ENCODE measurements at places on chromosomes 11 and 22. TPM values are rescaled to one million over a fixed set of nuclear protein-coding genes. Genes with fewer than 3 reads are reported as not detected.

OR5AS1 gene
- not detected for total RNA-seq

- no peak for DNase-seq
- H3K4me1 ChIP-seq: no peaks in the 10 kb centered on the region
- no peaks in the 10 kb centered on the region for H3K36me3 ChIP-seq
- H3K27ac ChIP-seq: no peak overlapping the region
- no peaks in the 10 kb centered on the region for H3K27me3 ChIP-seq
These were observed 873.8 kb downstream of the BRD1 start for GRCh38 chr22:48953830-48954229.

GRCh38 chr22:46996595-46997310 is 234.3 kb downstream of the TBC1D22A start:
- H3K27ac ChIP-seq: no peak overlapping the region
- H3K27me3 ChIP-seq: no peaks in the 10 kb centered on the region
- peak; percentile 24 for DNase-seq
- H3K4me3 ChIP-seq: no peak overlapping the region
- no peaks in the 10 kb centered on the region for H3K36me3 ChIP-seq

DNA sequence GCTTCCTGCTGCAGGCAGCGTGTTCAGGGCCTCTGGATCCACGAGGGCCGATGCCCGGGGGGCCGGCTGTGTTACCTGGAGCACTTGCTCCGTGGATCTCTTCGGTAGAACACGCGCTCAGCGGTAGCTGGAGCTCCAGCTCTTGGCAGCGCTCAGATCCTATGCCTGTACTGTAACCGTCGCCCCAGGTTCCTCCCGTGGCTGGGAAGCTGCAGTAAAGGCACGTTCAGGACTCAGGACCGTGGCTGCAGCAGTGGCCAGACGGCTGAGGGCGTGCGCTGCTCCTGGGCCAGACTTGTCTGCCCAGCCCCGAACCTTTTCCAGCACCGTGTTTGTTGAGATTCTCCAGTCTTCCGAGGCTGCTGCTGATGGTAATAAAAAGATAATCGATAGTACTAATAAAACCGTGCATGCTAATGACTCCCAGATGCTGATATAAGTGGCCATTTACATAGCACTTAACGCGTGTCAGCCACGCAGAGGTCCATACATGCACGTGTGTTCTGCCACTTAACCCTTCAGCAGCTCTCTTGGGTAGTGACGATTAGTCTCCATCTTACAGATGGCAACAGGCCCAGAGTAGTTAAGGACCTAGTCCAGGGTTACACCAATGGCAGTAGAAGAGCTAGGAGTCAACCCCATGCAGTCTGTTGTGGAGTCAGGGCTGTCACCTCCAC is 1.4 kb downstream of the MOV10L1 start:
- no peak for DNase-seq
- no peak overlapping the region for H3K4me3 ChIP-seq
- H3K36me3 ChIP-seq: no peaks in the 10 kb centered on the region
- no peaks in the 10 kb centered on the region for H3K4me1 ChIP-seq
